ENCODE measurements at places on chromosomes 3 and 15. TPM values are rescaled to one million over a fixed set of nuclear protein-coding genes. Genes with fewer than 3 reads are reported as not detected.

MESP2 gene
- total RNA-seq = 0.43 TPM

FAM174B gene
- total RNA-seq = 78.0 TPM

- DNase-seq = peak; percentile 92
These were observed 44.6 kb upstream of the VILL start for GRCh38 chr3:37945807-37946530.

- no peak for DNase-seq
These were observed 9.2 kb downstream of the CCRL2 start for GRCh38 chr3:46416125-46416810.

DNA sequence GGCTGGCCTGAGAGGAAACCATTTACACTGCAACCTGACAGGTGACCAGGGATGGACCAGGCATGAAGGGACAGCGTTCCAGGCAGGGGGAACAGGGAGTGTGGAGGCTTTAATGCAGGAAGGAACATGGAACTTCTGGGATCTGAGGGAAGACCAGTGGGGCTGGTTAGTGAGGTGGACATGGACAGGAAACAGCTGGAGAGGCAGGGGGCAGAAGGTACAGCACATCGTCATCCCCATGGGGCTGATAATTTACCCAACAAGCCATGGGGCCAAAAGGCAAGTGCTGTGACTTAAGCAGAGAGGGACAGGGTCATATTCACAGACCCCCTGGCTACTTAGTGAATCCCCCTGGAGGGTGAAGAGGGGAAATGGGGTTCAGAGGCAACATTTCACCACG, 77.0 kb upstream of the LARS2 start:
- DNase-seq = no peak

DNA sequence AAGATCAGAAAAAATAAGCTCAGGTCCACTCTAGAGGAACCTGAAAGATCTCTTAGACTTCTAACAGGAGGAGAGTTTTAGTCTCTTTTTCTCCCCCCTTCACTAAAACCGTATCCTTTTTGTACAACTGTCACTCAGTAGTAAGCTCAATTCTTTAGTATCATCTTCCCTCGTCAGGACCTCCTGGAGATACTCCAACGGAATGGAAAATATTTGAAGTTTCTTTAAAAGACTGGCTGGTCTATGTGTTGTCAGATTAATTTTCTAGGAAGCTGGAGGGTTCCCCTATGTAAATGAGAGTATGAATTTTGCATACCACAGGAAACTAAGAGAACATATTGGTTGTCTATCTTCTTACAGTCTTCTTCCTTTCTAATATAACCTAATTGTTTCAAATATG, 747.7 kb upstream of the CBLB start:
- no peak for DNase-seq

- DNase-seq = no peak
These were observed 9.7 kb upstream of the DCLK3 start for GRCh38 chr3:36774052-36774451.

Measured in Caki2 (cell line).